ENCODE measurements at places on chromosomes 12 and 14.

GRCh38 chr12:58502226-58502625, 418.1 kb downstream of the LRIG3 start:
- peak; percentile 99 for DNase-seq

DNA sequence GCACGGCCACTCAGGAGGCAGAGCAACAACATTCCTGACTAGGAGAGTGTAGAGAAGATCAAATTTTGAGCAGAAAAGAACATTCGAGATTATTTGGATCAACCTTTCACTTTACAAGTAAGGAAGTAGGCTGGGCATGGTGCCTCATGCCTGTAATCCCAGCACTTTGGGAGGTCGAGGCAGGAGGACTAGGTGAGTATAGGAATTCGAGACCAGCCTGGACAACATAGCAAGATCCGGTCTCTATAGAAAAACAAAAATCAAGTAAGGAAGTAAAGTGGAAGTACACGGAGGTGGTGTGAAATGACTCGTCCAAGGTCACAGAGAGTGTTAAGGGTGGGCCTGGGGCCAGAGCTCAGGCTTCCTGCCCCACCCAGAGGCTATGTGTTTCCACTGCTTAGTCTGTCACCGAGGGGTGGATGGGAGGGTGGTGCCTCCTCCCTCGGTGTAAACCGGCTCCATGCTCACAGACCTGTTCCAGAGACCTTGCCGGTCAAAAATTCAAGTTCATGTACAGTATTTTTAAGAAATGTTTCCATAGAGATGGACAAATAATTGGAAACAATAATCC, 51.9 kb downstream of the MAP1LC3B2 start:
- no peak for DNase-seq

DNA sequence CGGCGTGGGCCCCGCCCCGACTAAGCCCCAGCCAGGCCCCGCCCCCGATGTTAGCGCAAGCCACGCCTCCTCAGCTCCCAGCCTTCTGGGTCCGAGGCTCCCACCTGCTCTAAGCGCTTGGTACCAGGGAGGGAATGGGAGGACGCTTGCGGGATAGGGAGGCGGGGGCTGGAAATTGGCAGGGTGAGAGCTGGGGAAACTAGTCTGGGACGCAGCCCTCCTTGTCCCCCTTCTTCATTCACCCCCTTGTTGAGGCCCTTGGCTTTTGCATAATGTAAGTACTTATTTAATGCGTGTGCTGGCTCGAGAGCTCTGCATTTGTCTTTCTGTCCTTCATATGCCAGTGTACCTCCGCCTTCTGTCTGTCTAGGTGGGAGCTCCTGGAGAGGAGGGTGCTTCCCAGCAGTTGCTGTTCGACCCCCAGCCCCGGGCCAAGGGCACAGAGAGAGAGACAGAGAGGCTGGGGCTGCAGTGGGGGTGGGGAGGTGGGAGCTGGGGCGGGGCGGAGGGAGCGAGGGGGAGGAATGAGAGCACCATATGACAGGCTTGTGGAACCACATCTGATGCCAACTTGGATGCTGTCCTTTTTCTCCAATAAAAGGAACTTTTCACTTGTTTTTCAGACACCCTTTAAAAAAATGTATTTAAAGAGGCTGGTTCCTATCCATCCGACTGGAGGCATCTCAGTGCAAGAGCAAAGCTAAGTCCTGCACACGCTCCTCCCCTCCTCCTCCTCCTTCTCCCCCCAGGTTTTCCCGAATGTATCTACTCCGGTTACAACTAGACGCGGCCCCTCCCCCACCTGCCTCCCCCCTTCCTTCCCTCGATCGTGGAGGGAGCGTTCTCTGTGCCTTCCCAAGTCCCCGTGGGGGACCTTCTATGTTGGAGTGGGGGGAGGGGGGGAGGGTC, 25.6 kb upstream of the MAP1LC3B2 start:
- DNase-seq: peak; percentile 57

- no peak for DNase-seq
These were observed 45.4 kb upstream of the SRP54 start for GRCh38 chr14:34937442-34937841.

GRCh38 chr12:11624116-11624515, 25.4 kb upstream of the ETV6 start:
- DNase-seq: no peak

GRCh38 chr14:89445273-89445973, 28.4 kb upstream of the FOXN3 start:
- DNase-seq: no peak

DNA sequence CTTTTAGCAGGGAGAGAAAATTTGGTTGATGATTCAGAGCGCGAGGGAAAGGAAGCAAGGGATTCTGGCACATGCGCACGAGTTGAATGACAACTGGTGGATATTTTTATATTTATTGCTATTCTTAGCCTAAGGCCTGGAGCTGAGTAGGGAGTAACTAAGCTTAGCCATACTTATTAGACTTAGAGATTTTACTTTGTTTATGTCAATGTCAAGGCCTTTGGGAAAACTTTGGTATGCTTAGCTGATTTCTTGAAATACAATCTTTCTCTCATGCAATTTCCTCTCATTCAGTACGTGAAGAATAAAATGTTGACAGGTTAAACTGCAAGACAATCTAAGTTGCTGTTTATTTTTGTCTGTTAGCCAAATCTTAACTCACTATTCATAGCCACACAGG, 101.1 kb downstream of the CRADD start:
- no peak for DNase-seq

DNA sequence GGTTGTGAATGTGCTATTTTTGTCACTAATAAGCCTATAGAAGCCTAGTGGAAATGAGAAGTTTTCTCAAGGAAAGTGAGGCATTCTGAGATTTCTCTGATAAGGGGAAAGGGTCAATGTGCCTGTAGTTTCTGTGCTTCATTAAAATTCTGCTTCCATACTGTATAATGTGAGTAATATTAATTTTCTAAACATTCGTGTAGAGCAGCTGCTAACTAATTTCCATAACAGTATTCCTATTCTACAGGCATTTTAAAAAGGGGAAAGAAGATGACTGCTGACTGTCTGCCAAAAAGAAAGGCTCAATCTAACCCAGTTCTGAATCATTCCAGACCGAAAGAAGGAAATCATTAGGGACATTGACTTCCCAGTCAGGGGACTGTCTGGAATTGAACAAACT, 293.3 kb upstream of the TMPO start:
- no peak for DNase-seq

DNA sequence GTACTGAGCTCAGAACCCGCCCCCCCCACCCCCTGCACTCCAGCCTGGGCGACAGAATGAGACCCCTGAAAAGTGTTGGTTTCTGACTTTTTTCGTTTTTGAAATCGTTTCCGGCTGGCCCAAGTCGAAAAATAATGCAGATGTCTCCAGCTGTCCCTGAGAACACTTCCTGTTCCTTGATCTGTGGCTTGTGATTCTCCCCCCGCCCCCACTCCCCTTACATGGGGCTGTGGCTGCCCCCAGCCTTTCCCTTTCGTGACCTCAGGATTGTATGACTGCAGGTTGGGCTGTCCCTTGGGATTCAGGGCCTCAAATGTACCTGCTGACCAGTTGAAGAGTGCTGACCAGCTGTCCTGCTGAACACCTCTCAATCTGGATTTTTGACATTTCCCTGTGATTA, 34.1 kb downstream of the NOC4L start:
- DNase-seq: no peak

- DNase-seq: no peak
These were observed 133.5 kb downstream of the CPNE8 start for GRCh38 chr12:38771871-38772270.

- no peak for DNase-seq
These were observed 70.5 kb upstream of the ATP2B1 start for GRCh38 chr12:89779090-89779489.

- DNase-seq: no peak
These were observed 1.2 kb downstream of the CIROP start for GRCh38 chr14:23103581-23103980.

DNA sequence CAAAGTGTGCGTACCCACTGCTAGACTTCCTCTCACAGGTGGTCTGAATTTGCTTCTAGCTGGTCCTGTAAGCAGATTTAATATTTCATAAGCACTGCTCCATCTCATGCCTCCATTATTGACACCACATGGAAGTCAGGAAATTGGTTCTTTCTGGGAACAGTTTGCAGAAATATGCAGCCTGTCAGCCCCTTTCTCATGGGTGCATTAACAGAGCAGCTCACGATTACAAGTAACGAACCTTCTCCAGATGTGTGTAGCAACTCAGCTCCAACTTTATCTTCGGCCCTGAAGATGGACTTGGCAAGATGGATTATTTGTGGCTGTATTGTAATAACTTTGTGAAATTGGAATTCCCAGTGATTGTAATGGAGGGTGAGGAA, 214.5 kb upstream of the DDHD1 start:
- DNase-seq: no peak

- DNase-seq: no peak
These were observed 118.3 kb upstream of the SCAF11 start for GRCh38 chr12:46108721-46109120.

DNA sequence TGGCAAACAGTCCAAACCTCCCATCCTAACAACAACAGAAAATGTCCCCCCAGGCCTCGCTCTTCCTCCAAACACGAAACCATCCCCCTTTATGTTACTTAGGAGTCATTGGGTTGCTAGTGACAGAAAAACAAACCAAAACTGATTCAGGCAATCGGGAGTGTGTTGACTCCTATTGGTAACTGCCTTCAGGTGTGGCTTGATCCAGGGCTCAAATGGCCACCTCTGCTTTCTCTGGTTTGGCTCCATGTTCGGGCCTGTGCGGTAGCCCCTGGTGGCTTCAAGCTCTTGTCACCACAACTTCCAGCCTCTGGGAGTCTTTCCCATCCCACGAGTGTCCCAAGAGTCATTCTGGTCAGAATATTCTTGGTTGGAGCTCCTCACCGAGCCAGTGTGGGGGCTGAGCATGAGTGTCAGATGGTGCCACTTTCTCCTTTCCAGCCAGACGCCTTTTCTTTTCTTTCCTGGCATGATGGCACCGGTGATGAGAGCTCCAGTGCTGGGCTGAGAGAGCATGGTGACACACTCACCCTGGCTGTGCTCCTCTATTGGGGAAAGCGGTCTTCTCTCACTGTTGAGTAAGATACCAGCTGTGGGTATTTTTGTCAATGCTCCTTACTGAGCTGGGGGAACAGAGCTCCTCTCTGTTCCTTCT, 38.6 kb downstream of the NOC4L start:
- DNase-seq: no peak

- DNase-seq: peak; percentile 76
These were observed 22.8 kb downstream of the RAB35 start for GRCh38 chr12:120093592-120094355.
